ENCODE measurements at places on chromosomes 11 and 22.

DNA sequence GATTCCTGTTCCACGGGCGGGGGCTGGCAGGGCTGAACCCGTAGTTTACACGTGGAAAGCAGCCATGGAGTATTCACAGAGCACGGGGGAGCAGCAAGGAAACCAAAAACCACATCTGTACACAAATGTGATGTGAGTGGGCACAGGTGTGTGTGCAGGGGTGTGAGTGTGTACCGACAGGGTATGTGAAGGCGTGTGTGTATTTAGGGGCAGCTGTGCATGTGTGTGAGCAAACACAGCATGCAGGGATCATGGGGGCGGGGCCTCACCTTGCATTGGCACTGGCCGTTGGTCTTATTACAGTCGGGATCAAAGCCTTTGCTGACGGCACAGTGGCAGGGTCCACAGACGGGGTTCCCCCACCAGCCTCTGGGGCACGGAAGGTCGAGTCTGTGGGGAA lies 58.4 kb downstream of the TRMU start:
- no peaks in the 10 kb centered on the region for H3K27me3 ChIP-seq
- no peak overlapping the region for H3K4me3 ChIP-seq
- H3K27ac ChIP-seq = no peak overlapping the region
- H3K36me3 ChIP-seq = peaks cover 2% of the 10 kb centered on the region
- H3K4me1 ChIP-seq = no peaks in the 10 kb centered on the region
- DNase-seq = no peak

DNA sequence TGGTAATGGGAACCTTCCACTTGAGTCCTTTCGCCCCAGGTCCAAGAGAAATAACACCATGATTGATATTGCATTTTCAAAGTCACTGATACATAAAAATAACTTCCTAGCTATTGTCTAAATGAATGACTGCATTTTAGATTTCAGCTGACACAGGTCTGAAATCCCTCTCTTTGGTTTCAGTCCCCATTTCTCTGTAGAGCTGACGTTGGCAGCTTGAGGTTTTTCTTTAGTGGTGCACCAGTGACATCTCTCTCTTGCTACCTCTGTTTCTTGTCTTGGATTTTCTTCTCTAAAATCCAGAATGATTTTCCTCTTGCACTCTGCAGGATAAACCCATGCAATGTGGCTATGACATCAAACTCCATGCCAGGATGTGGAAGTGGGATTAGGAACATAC lies 31.7 kb upstream of the SORL1 start:
- no peaks in the 10 kb centered on the region for H3K4me1 ChIP-seq
- no peaks in the 10 kb centered on the region for H3K27me3 ChIP-seq
- no peak overlapping the region for H3K27ac ChIP-seq
- H3K4me3 ChIP-seq = no peak overlapping the region
- DNase-seq = no peak
- peaks cover 1% of the 10 kb centered on the region for H3K36me3 ChIP-seq

DNA sequence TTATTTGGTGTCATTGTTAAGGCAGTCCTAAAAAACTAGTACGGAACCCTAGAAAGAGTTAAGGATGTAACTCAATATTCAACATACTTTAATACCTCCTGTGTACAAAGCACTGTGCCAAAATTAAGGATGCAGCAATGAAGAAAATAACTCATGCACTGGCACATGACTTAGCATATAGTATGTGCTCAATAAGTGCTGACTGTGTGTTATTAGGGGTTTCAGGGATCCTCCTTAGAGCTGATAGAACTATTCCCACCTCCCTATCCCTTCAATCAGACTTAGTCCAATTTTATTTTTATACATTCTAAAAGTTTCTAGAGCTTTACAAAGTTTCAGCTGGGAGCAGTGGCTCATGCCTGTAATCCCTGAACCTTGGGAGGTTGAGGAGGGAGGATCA lies 6.1 kb upstream of the FEZ1 start:
- no peaks in the 10 kb centered on the region for H3K4me1 ChIP-seq
- no peak overlapping the region for H3K4me3 ChIP-seq
- no peaks in the 10 kb centered on the region for H3K36me3 ChIP-seq
- peaks cover 3% of the 10 kb centered on the region for H3K27me3 ChIP-seq
- no peak for DNase-seq

GRCh38 chr11:64687204-64687603 lies 35.8 kb downstream of the NRXN2 start:
- H3K4me3 ChIP-seq = no peak overlapping the region
- no peaks in the 10 kb centered on the region for H3K36me3 ChIP-seq
- H3K4me1 ChIP-seq = peaks cover 14% of the 10 kb centered on the region
- no peak for DNase-seq
- no peaks in the 10 kb centered on the region for H3K27me3 ChIP-seq

GRCh38 chr11:44883277-44883676 lies 67.4 kb downstream of the TP53I11 start:
- H3K36me3 ChIP-seq = no peaks in the 10 kb centered on the region
- H3K4me1 ChIP-seq = peaks cover 53% of the 10 kb centered on the region
- H3K27me3 ChIP-seq = no peaks in the 10 kb centered on the region
- H3K4me3 ChIP-seq = no peak overlapping the region
- no peak for DNase-seq
- H3K27ac ChIP-seq = no peak overlapping the region

DNA sequence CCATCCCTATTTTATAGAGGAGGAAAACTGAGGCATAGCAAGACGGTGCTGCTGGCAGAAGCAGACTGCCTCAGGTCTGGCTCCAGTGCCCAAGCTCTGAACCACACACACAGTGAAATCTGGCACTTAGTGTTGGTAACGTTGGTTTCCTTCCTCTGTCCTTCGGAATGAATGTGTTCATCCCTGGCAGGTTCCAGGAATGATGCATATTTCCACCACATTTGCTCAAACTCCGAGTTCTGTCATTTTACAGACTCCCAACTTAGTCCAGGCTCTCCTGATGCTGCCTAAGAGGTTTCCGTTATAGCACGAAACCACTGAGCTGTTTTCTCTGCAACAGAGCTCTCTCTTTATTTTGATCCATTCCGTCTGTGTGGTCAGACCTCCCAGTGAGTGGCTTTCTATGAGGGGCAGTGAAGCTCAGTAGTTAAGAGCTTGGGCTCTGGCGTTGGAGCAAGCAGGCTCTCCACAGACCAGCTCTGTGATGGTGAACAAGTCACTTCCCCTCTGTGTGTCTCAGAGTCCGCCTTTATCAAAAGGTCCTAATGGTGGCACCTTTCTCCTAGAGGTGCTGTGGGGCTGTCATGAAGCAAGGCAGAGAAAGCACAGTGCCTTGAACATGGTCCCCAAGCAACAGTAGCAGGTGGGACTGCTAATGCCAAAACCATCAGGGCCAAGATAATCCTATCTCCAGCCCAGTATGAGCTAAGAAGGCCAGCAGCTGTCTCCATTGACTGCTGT lies 200.3 kb downstream of the MYO18B start:
- H3K4me1 ChIP-seq = no peaks in the 10 kb centered on the region
- no peak overlapping the region for H3K27ac ChIP-seq
- no peak for DNase-seq
- no peaks in the 10 kb centered on the region for H3K36me3 ChIP-seq

DNA sequence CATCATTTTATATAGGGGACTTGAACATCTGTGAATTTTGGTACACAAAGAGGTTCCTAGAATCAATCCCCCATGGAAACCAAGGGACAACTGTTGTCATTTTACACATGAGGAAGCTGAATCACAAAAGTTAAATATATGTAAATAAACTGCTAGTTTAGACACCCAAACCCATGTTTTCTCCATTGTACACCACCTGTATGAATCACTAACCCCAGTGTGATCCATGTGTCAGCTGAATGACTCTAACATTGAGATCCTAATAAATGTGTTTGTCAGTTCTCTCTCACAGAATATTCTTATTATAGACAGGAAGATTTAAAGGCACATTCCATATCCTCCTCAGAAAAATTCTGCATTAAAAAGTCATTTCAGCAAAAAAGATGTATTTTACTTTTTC lies 83.3 kb downstream of the ATG16L2 start:
- no peaks in the 10 kb centered on the region for H3K27me3 ChIP-seq
- no peaks in the 10 kb centered on the region for H3K36me3 ChIP-seq
- H3K4me1 ChIP-seq = no peaks in the 10 kb centered on the region
- no peak for DNase-seq
- no peak overlapping the region for H3K4me3 ChIP-seq
- H3K27ac ChIP-seq = no peak overlapping the region

All from neuronal stem cell (in vitro differentiated cells).